8988T (cell line): ENCODE measurements at places on chromosomes 4 and X.

DNA sequence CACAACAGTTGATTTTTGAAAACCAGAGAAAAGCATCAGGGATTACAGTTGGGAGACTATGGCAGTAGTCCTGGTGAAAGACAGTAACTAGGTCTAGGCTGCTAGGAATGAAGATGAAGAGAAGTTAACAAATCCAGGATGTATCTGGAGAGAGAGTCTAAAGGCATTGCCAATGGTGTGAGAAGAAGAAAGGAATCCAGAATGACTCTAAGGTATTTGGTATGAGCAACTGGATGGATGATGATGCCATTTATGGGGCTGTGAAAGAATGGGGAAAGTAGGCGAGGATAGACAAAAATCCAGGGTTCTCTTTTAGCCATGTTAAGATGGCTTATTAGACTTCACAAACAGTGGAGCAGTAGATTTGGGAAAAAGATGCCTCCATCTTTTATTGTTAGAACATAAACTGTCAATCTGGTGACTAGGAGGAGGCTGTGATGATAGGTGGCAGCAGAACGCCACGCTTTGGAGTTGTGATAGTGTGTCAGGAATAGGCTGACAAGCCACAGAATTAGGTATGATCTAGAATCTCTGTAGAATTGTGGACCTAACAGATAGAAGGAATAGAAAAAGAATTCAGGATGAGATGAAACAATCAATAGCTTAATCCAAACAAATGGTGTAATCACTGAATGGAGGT is 27.3 kb upstream of the JADE1 start:
- no peak for DNase-seq

DNA sequence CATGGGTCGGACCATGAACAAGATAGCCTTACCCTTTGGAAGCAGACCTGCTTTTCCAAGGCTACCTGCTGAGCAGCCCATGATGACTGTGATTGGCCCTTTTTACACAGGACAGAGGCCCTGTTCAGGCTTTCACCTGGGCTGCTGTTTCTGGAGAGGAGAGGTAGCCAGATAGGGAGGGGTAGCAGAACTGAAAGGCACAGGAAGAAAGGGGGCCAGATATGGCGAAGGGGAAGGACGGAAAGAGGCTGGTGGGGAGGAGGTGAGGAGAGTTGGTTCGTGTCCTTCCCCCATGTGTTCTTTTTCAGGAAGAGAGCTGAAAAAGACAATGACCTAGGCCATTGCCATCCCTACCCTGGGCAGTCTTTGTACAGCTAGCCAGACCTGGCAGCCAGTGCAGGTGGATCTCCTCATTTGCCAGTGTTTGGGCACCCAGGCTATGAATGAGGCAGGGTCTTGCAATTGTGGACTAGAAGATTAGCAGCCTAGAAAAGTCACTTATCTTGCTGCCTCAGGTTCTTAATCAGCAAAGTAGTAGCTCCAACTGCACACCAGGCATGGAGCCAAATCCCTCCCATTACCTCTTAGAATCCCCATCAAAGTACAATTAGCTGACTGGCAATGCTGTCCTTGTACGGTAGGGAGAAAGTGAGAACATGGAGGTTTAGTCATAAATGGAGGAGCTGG is 139.6 kb downstream of the AMMECR1 start:
- DNase-seq: no peak

GRCh38 chrX:153338836-153339235 is 4.9 kb downstream of the ZNF275 start:
- no peak for DNase-seq

GRCh38 chrX:131747173-131747572 is 203.3 kb downstream of the OR13H1 start:
- DNase-seq: no peak

- no peak for DNase-seq
These were observed 156.0 kb upstream of the ANKRD50 start for GRCh38 chr4:124868495-124868894.

DNA sequence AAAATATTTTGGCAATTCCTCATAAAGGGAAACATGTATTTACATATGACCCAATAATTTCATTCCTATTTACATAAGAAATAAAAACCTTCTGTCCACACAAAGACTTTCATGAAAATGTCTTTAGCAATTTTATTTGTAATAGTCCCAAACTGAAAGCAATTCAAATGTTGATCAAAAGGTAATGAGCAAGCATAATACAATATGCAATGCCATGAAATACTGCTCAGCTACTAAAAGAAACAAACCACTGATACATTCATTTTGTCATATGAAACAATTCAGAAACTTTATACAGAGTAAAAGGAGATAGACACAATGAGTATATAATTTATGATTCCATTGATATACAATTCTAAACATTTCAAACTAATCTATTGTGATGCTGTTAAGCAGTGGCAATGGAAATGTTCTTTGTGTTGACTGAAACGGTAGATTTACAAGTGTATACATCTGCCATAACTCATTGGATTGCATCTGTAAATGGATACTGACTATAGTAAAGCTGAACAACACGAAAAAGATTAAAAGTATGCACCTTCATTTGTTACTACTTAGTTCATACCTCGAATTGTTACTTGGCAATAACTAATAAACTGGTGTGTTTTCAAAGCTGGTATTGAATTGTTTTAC is 335.6 kb downstream of the GASK1B start:
- DNase-seq: no peak

DNA sequence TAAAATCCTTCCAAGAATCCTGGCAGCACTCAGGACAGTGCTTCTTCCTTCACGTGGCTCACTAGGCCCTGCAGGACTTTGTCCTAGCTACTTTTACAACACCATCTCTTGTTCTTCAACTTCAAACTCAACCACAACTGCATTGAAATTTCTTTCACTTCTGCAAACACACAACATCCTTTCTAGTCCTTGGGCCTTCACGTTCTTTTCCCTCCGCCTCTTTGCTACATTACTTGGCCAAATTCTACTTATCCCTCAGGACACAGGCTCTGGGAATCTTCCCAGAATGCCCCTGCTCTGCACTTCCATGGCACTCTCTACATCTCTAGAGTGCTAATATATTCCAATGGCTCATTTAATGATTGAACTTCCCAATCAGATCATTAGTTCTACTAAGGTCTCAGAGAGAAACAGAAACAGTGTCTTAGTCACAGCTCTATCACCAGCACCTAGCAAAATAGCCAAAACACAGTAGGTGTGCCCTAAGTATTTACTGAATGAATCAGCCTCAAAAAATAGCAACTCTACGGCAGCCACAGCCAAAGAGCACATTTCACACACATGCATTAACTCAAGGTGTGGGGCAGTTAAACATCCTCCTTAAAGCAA is 73.3 kb downstream of the MANBA start:
- DNase-seq: no peak

DNA sequence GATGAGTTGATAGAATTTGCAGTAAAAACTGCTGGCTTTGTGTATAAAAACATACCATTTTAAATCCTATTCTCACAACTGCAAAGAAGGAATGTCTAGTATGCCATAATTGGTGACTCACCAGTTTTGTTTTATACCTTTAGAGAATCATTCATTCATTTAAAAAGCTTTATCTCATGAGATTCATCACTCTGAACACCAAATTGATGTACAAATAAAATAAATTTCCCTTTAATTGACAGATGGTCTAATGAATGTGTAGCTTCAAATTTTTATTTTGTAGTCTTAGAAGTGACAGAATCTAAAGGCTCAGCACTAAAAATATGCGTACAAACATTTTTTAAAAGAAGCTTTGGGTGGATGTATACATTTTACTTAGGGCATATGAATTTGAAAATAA is 492.5 kb downstream of the GALNTL6 start:
- DNase-seq: no peak

DNA sequence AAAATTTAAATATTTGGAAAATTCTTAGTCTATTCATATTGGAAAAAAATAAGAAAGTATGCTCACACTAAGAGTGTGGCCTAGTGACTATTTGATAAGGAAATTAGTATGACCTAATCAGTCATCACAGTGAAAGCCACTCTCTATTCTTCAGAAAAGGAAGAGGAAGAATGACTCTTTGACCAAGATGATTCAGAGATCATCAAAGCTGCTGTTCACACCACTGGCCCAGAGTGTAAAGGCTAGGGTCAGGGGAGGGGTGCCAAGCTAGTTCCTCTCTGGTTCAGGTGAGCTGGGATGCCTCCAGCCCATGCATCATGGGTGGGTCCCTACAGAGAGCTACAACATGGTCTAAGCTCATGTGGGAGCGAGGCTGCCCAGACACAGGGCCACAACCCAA is 396.9 kb upstream of the NDST3 start:
- no peak for DNase-seq
